Left kidney (tissue), 8 donors: ENCODE measurements at places on chromosomes 1 and 21. TPM values are rescaled to one million over a fixed set of nuclear protein-coding genes. Genes with fewer than 3 reads are reported as not detected.

DNA sequence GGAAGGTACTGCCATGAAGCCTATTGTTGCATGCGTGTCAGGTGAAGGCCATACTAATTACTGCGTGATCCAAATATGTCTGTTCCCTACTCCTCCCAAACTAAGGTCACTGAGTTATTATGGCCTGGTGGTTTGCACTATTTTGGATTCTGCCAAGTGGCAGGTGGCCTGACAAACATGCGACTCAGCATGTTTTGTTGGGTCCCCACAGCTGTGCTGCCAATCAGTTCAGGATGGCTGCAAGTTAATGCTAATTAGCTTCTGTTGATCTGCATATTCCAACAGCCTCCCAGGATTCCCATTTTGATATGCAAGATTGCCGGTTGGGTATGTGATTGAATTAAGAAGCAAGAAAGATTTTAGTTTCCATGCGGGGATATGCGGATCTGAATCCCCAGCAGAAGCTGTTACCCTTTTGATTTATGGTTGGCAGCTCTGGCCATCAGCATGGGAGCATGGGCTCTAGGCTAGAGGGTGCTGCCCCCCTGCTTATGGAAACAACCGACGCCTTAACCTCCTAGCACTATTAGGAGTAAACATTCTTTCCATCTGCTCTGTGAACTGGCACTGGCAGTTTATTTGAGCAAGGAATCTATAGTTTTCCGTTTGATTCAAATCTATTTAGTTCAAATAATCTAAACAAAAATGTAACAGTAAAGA lies 429.8 kb upstream of the C1orf87 start:
- peak; percentile 2 for DNase-seq

DNA sequence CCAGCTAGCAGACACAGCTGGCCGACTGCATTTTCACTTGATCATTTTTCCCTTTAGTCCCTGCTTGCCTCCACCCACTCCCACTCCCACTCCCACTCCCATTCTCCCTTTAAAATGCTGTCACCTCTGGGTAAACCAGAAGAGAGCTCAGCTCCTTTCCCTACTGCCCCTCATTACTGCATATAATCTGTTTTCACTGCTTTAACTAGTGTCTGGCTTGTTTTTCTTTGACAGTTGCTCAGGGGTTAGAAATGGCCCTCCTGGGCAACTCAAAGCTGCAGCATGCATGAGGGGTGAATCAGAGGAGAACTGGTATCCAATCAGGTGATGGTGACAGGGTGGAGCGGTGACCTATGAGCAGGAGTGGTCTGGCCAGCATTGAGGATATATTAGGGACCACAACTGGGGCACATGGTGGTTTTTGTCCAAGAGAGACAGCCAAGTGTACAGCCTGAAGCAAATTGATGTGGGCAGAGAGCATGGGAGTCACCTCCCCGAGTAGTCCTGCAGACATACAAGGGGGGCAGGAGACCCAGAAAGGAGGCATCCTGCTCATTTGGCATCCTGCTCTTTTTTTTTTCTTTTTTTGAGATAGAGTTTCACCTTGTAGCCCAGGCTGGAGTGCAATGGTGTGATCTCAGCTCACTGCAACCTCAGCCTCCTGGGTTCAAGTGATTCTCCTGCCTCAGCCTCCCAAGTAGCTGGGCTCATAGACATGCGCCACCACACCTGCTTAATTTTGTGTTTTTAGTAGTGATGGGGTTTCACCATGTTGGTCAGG lies 42.6 kb upstream of the SRSF10 start:
- DNase-seq, result no peak

DNA sequence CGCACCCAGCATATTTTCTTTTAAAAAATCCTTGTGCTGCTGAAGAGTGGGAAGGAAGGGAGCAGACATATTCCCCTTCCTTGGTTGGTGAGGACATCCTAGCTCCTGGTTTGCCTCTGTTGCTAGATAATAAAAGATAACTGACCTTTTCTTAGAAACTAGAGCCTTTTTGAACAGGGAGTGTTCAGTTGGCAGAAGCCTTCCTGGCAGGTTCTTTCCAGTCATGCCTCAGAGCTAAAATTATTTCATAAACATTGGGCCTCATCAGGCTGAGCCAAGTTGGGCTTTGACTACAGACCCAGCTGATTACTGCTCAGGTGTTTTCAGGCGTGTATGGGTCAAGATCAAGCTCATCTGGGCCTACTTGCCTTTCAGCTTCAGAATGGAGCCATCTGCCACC lies 22.7 kb upstream of the SH3BGRL3 start:
- no peak for DNase-seq

DNA sequence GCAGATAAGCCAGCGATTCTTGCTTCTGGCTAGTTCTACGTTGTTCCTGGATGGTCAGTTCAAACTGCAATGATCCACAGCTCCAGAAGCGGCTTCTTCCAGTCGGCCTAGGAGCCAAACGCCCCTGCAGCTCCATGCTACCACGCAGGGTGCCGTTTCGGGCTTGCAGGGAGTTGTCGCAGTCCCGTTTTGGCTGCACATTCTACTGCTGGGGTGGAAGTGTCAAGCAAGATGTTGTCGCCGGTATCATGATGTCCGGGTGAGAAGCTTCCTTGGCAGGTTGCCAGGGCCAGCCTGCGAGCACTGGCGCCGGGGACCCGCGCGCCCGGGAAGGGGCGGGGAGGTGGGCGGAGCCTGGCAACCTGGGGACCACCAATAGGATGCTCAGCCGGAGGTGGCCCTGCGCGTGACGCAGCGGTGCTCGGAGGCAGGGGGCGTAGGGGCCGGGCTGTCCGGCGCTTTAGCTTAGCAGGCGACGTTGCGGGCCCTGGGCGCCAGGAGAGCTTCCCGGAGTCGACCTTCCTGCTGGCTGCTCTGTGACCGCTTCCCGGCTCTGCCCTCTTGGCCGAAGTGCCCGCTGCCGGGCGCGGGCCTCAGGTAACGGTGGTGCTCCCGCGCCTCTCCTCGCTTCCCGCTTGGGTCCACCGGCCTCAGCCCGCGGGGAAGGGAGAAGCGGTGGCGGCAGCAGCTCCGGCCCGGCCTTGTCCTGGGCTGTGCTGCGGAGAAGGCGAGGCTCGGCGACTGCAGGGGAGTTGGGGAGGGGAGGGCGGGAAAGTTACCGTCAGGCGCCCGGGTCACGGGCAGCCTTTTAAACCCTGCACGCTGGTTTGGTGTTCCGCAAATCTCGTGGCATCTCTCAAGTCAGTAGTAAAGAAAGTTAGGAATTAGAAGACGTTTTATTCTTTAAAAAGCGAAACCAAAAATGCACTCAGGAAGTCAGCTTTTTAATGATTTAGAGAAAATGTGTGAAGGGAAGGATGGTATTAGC lies at the start of gene SOAT1:
TSS of gene SOAT1 (plus strand) at position 458 of the 988 bp plus-strand sequence. CDS start 8,888 bp downstream, outside the sequence.
- DNase-seq, result peak; percentile 92

- DNase-seq, result peak; percentile 96
These were observed at the start of gene CEP85 for GRCh38 chr1:26233903-26234643. Gene CEP85 (plus strand): TSS chr1:26234200. CDS start chr1:26239784, 5,584 bp downstream.

GRCh38 chr1:158932171-158932570 lies 819 bp downstream of the PYHIN1 start:
- no peak for DNase-seq

GRCh38 chr1:152884966-152885624 lies 7.0 kb downstream of the SMCP start:
- DNase-seq, result no peak

DNA sequence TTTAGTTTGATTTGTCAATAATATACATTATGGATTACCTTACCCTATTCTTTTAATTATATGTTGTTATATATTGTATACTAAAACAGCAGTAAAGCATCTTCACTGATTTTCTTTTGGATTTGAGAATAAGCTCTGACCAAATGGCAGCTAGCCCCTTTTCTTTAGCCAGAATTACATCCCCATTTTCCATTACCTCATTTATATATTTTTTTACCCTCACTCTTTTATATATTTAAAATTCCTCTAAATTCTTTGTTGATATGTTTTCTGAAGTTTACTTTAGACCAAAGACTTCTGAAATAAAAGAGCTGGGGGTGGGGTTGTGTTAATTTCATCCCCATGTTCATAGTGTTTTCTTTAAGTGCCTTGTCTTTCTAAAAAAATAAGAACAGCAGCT lies 24.6 kb downstream of the ANGPTL1 start:
- no peak for DNase-seq

- DNase-seq, result no peak
These were observed 29.4 kb upstream of the EPS8L3 start for GRCh38 chr1:109793089-109793485.

DNA sequence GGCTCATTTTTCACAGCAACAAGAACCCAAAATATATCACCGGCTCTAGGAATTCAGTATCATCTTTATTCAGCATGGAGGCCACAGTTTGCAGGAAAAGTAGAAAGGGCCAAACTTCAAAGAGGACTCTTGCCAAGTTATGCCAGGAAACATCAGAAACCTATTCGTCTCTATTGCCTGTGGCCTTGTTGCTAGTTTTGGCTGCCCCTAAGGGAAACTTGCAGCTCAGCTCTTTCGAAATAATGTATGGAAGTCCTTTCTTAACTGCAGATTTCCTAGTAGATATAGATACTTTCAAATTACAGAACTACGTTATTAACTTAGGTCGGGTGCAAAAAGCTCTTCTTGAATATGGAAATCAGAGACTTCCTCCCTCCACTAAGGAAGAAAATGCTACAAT lies 4.2 kb upstream of the NENF start:
- DNase-seq, result no peak

DNA sequence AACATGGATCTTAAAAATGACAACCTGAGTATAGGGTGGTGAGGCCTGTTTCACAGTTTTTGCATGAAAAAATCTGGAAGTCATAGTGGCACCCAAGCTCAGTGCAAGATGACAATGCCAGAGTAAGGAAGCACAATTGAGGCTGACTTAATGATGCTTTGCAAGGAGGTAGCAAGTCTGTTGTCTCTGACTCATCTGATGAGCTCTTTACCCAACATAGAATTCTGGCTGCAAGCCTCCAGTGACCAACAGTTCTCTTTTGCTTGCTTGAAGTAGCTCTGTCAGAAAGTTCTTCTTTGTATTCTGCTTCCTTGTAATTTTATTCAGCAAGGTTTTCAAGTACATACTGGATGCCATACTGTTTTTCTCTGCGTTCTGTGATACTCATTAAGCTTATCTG lies 117.1 kb downstream of the FOXD2 start:
- no peak for DNase-seq

DNA sequence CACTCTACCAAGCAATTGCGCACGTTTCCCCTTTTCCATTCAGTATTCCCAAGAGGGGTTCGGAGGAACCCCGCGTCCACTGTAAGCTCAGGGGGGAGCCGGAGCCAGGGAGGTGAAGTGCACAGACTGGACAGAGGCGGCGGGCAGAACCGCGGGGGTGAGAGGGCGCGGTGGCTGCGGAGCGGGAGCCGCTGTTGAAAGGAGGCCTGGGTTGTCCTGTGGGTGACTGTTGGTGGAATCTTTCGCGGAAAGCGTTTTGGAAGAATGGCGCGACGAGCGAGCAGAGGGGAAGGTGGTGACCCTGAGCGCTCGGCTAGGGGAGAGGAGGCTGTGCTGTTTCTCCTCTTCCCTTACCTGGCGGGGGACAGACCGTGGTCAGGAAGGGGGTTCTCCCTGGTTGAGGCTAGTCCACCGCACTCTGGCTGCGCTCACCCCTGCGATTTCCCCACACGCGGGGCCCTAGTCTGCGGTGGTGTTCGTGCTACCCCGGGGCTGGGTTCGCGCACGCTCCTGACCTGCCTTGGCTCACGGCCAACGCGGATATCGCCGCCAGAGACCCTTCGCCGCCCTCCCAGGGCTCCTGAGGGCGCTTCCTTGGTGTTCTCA lies 92.8 kb downstream of the PRKAB2 start:
- no peak for DNase-seq

GRCh38 chr1:34186741-34187494 lies 10.2 kb downstream of the C1orf94 start:
- DNase-seq, result no peak

- no peak for DNase-seq
These were observed 3.5 kb downstream of the ARPC5 start for GRCh38 chr1:183632114-183632513.

DNA sequence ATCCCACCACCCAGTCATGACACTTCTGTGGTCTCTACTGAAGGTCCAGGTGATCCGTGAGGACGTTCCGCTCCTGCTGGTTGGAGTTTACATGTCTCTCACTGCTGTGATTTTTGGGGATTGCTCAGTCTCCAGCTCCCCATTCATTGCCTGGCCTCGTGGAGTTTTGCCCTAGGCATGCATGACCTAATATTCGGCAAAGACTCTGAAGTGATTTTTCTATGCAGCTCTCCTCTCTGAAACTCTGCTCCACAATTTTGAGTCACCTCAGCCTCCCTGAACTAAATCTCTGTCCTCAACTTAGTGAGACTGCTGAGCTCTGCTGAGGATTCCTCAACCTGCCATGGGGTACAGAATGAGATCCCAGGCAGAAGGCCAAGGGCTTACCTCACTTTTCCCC lies 174.4 kb upstream of the FGGY start:
- no peak for DNase-seq

- no peak for DNase-seq
These were observed 178.0 kb downstream of the HIVEP3 start for GRCh38 chr1:41740630-41741239.

GRCh38 chr1:53348486-53349368 lies 20.9 kb upstream of the LRP8 start:
- no peak for DNase-seq

DNA sequence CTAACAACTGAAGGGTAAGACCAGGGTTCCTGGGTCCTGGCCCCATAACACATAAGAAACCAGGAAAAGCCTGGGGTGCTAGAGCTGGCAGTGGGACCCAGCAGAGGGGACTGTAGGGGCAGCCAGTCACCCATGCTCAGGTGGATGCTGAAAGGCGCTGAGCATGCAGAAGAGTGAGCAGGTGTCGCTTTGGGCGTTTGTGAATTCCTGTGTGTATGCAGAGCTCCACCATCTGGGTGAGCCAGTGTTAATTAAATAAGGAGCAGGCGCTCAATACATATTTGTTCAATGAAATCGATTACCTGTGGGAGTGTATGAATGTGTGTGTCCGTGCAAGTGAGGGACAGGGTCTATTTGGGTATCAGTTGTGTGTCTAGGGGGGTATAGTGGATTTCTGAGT lies 499 bp downstream of the C1QA start:
- DNase-seq, result no peak

GRCh38 chr1:169110689-169111447 lies 4.4 kb downstream of the ATP1B1 start:
- DNase-seq, result no peak

The PPIAL4G gene
- 0.13 TPM for polyA plus RNA-seq

The AK2 gene
- polyA plus RNA-seq, result 236 TPM

The ATP1A1 gene
- polyA plus RNA-seq, result 864 TPM

The C1orf87 gene
- 0.28 TPM for polyA plus RNA-seq

The LCE1B gene
- not detected for polyA plus RNA-seq

The LY9 gene
- polyA plus RNA-seq, result 0.32 TPM

The TEX38 gene
- 0.62 TPM for polyA plus RNA-seq

The AXDND1 gene
- polyA plus RNA-seq, result 28.8 TPM

The CHRM3 gene
- 8.2 TPM for polyA plus RNA-seq

The SLFNL1 gene
- 1.1 TPM for polyA plus RNA-seq

The PPIE gene
- polyA plus RNA-seq, result 63.5 TPM

The DMBX1 gene
- not detected for polyA plus RNA-seq

The AKR1A1 gene
- polyA plus RNA-seq, result 319 TPM

The BCAN gene
- polyA plus RNA-seq, result 0.08 TPM

The GUCA2B gene
- polyA plus RNA-seq, result not detected
